Fibroblast of skin of right biceps (primary cell): ENCODE measurements at places on chromosomes 7 and 10.

DNA sequence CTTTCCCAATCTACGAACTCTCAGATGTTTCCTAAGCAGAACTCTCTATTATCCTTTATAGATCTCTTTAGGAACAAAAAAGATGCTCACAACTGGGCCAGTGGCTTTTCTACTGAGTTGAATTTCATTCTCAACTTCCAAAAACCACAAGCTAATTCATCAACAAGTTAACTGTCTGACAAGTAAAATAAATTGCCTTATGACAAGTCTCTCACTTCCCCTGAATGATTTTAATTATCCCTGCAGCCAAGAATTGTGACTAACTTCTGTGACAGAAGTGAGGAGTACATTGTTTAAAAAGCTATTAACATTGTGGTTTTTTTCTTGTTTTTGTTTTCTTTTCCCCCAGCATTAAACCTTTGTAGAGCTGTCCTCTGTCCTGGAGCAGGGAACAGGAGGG lies 343.1 kb downstream of the HPSE2 start:
- DNase-seq: no peak

- DNase-seq: no peak
These were observed 23.2 kb upstream of the CALN1 start for GRCh38 chr7:72435366-72435765.

GRCh38 chr7:103336761-103337160 lies 7.8 kb downstream of the DNAJC2 start:
- DNase-seq: no peak

GRCh38 chr7:130896898-130897514 lies 163.0 kb upstream of the KLF14 start:
- DNase-seq: peak; percentile 83

GRCh38 chr7:92359801-92360200 lies 87.5 kb upstream of the GATAD1 start:
- peak; percentile 70 for DNase-seq

DNA sequence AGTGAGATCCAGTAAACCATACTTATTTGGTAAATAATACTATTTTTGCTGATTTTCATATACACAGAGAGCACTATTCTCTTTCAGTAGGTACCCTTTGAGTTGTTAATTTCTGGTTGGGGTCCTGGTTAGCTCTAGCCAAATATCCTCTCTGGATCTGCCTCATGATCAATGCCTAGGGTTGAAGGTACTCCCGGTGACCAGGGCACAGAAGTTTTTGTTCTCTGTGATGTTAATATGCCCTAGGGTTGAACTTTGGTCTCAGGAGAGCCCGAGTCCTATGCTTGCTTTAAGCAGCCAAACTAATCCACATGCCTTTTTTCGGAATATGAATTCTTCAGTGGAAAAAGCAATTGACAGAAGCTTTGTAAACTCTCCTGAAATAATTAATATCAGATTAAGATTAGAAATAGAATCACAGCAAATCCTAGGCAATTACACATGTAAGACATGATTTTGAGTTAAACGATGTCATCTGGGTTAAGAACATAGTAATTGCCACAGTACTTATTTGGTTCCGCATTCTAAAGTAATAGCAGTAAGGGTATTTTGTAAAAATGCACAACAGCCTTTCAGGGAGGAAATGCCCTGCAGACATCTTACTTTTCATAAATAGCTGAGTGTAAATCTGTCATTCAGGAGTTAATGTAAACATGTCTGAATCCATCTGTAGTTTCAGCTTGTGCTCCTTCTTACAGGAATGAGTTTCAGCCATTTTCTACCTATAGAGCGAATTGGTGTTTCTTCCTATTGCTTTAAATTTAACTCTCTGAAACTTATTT lies 10.1 kb downstream of the CHN2 start:
- DNase-seq: no peak

GRCh38 chr7:119974972-119975371 lies 298.0 kb upstream of the KCND2 start:
- DNase-seq: no peak

DNA sequence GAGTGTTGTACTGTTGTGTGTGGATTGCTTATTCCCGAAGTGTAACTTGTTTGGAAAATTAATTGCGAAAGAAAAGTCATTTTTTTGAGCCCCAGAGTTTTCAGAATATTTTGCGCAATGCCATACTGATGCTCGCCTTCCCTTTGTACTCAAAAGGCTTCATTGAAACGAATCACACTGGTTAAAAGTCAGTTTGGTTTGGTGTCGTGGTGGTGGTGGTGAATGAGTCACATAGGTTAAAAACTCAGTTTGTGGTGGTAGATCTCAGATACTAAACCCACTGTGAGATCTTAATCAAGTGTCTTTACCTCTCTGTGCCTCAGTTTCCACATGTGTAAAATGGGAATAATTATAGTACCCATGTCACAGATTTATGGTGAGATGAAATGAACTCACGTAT lies 61.1 kb upstream of the IL6 start:
- peak; percentile 67 for DNase-seq

GRCh38 chr10:131750973-131751826 lies 149.6 kb upstream of the PPP2R2D start:
- DNase-seq: no peak

DNA sequence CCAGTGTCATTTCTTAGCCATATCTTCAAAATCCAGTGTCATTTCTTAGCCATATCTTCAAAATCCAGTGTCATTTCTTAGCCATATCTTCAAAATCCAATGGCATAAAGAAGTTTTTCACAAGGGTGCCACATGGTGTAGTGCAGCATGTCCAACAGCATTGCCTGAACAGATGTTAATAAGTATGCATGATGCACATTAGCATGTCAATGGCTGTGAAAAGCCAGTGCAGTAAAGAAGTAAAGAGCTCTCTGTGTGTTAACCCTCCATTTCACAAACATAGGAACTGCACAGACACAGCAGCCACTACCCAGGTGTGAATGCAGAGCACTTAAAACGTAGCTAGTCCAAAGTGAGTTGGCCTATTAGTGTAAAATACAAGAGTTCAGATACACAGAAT lies 89.8 kb downstream of the GNAI1 start:
- no peak for DNase-seq

DNA sequence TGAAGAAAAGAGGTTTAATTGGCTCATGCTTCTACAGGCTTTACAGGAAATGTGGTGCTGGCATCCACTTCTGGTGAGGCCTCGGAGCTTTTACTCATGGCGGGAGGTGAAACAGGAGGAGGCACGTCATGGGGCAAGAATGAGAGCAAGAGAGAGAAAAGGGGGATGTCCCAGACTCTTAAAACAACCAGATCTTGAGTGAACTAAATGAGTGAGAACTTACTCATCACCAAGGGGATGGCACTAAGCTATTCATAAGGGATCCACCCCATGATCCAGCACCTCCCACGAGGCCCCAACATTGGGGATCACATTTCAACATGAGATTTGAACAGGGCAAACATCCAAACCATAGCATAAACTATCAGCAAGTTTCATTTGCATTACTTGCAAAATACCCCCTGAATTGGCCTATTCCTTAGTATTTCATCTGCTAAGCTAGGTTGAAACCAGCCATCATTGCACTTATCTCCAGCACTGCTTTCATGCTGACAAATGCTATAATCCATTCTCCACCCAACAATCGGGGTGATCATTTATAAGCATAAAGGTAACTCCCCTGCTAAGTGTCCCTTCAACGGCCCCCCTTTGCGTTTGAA lies 179.0 kb downstream of the NOC3L start:
- peak; percentile 99 for DNase-seq

- no peak for DNase-seq
These were observed 101.7 kb downstream of the BMS1 start for GRCh38 chr10:42883993-42884983.

- DNase-seq: no peak
These were observed 79.5 kb downstream of the AOAH start for GRCh38 chr7:36644625-36645422.

- DNase-seq: no peak
These were observed 126.8 kb downstream of the WDR37 start for GRCh38 chr10:1183033-1183396.

DNA sequence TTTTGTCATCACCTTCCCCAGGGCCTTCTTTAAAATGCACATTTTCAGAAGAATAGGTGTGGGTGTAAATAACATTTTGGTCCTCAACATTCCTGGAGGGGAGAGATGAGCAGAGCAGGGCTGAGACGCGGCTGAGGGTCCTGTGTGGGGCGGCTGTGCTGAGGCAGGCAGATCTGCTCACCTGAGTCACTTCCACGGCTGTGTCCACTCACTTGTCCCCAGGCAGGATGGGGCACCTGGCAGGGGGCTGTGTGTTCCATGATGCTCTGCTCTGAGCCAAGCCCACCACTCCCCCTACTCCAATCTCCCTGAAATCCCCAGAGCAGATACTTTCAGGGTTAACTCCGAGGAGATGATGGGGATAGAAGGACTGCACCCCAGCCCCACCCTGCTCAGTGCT lies 93.8 kb downstream of the GLRX3 start:
- DNase-seq: no peak

DNA sequence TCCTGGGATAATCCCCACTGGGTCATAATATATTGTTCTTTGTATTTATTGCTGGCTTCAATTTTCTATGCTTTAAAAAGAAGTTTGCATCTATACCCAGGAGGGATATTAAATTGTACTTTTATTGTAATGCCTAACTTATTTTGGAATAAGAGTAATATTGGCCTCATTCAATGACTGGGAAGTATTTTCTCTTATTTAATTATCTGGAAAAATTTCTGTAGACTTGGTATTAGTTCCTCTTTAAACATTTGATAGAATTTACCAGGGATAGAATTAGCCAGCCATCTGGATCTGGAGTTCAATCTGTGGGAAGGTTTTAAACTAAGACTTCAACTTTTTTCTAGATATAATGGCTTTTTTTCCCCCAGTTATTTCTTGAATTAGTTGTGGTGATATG lies 115.2 kb upstream of the ZNF32 start:
- no peak for DNase-seq

DNA sequence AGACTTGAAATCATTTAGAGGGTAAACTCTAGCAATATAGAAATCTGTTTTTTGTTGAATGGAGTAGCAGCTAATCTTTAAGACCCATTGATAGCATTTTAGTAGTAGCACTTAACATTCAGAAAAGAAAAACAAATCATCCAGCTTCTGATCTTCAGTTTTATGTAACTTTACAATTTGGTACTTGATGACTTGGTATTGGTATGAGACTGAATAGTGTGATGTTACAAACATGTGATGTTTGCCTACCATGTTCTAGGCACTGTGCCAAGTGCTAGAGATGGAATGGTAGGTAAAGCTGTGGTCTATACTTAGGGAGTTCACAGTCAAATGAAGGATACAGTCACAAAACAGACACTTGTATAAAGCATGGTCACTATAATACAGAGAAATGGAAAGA lies 21.3 kb downstream of the ZEB1 start:
- peak; percentile 18 for DNase-seq

- peak; percentile 36 for DNase-seq
These were observed 222.2 kb upstream of the CXCL12 start for GRCh38 chr10:44607116-44607515.

- no peak for DNase-seq
These were observed 5.0 kb downstream of the CXCL12 start for GRCh38 chr10:44379907-44380306.

GRCh38 chr10:45450866-45451265 lies 76.8 kb downstream of the ALOX5 start:
- DNase-seq: no peak

- no peak for DNase-seq
These were observed 58.7 kb upstream of the GDF10 start for GRCh38 chr10:47241256-47241655.

DNA sequence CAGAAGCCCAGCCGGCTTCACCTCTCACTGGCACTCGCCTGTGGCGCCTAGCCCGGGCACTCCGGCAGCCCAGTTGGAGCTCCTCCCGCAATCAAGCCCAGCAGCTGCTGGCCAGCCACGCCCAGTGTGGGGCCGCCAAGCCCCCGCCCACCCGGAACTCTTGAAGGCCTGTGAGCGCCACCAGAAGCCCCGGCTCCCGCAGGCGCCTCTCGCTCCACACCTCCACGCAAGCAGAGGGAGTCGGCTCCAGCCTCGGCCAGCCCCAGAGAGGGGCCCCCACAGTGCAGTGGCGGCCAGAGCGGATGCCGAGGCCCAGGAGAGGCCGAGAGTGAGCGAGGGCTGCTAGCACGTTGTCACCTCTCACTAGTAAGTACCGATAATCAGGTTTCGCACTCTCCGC lies 240.7 kb downstream of the TFEC start:
- DNase-seq: no peak

DNA sequence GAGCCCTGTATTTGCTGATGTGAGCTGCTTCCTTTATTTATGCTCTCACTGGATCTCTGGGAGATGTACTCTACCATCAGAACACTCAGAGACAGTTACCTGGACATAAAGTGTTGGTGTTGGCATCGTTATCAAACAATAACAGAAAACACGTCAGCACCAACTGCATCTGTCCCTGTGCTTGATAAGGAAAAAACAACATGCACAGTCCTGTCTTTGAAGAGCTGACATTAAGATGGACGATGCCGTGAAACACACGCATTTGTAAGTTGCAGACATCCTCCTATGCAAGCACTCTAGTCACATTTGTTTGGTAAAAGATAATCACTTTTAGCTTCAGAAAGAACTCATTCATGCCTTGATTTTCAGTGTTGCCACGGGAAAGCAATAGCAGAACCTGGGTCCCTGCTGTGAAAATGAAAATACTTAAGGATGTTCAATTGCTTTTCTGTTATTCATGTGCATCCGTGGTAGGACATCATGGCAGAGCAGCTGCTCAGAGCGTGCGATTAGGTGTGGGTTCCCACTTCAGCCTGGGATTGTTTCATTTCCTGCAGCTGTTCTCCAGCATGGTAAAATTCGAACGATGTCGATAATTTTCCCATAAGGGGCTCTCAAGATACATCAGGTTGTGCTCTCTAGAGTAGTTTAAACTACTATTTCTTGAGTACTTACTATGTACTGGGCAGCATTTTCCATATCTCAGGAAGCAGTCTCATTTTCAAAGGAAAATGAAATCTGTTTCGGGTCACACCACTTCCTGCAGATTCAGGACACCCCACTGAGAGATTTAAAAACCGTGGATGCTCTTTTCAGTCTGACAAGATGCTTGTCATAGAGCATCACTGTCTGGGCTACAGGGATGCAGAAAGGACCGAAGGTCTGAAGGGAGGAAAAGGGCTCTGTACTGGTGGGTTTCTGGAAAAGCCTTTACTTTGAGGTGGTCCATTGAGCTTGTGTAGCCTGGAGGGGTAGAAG lies 248.7 kb downstream of the CAMK1D start:
- no peak for DNase-seq

DNA sequence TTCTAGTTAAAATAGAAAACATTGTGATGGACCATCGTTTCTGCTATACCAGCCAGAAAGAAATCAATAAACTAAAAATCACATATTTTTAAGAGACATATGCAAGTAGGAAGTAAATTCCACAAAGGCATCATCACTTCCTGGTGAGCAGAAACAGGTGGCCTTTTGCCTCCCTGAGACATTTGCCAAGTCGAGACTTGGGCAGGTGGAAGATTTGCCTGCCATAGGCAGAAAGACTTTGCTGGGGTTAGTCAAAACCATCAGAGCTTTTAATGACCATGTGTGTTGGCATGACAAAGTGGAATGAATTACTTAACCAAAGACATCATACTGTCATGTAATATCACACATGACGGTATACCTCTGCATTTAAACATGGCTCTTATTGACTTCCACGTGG lies 66.0 kb upstream of the FGL2 start:
- DNase-seq: no peak
